ENCODE measurements at places on chromosomes 7 and 10.

DNA sequence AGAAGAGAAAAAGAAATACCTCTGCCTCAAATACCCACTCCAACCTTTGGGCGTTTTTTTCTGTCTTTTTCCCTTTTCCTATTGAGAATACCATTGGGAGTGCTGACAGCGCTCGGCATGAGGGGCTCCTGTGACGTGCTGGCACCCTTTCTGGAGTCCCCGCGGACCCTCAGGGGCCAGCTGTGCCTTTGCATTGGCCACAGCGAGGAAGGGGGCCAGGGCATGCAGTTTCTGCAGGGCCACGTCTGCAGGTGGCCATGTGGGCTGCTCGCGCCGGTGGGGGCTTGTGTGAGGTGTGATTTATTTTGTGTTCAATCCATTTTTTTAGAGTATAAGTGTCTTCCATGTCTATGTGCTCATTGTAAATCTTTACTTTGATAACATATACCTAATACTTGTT lies 57.4 kb downstream of the INPP5A start:
- DNase-seq: no peak

- no peak for DNase-seq
These were observed 170.3 kb upstream of the FAM171A1 start for GRCh38 chr10:15541376-15541775.

- DNase-seq: no peak
These were observed 13.9 kb upstream of the NKX6-2 start for GRCh38 chr10:132799865-132800264.

DNA sequence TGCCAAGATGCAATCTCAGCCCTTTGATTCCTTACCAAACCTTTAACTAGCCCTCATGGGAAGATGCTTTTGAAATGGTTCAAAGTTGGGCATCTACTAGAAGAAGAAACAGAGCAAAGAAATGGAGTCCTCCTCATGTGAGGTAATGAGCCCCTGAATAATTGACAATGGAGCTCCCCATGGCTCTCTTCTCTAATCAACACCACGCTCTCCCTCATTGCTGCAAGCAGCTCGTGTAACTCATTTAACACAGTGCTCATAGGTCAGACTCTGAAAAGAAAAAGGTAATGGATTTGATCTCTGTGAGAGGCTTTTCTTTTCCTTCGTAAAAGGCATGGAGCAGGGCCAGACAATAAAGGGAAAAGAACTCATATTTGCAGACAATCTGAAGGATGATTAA lies 312.8 kb downstream of the PHTF2 start:
- DNase-seq: peak; percentile 86

- DNase-seq: no peak
These were observed 31.7 kb downstream of the AP5Z1 start for GRCh38 chr7:4806983-4807597.

DNA sequence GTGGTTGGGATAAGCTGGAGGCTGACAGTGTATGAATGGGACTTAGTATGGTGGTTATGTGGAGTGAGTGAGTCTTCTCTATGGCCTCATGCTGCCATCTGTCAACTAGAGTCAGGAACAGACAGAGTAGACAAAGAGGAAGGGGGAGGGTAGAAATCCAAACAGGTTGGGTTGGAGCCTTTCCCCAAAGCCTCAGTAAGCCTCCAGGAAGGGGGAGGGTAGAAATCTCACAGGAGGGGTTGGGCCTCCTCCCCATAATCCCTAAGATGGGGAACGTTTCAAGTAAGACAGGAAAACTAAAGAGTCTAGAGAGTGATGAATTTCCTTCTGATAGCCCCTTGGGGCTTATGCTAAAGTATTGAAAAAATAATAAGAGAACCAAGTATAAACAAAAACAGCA lies 2.0 kb upstream of the AKR1B15 start:
- DNase-seq: peak; percentile 27

DNA sequence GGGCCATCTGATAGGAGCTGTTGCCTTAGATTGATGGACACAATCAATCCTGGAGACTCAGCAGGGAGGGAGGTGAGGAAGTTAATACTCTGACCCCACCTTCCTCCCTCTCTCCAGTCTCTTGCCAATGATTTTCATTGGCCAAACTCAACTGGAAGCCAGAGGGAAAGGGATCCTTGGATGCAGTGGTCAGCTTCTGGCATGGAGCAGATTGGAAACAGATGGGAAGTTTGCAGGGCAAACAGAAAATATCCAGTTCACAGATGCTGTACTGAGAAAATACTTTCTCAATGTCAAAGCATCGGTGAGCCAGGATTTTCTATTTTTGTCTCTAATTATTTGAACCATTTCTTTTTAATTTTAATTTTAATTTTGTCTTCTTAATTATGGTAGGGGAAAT lies 170.8 kb downstream of the BBS9 start:
- no peak for DNase-seq

DNA sequence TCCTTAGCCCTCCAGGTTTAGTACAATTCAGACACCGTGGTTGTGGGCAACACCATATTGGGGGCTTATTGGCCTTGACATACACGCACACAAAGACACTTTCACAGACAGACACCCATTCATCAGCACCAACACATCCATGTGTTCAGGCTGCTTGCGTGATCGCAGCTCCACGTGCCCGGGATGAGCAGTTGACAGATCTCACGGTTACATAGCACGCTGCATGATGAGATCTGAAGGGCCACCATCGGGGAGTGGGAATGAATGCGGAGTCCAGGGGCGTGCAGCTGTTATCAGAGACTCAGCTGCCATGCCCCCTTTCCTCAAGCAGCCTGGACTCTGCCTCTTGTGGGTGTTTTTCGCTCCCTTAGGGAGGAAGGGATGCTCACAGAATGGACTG lies 285.2 kb downstream of the USP6NL start:
- no peak for DNase-seq

GRCh38 chr10:110613341-110613995 lies 30.7 kb upstream of the RBM20 start:
- no peak for DNase-seq

GRCh38 chr7:78345979-78346378 lies 547.4 kb downstream of the PHTF2 start:
- peak; percentile 23 for DNase-seq

GRCh38 chr10:5943536-5943935 lies 33.8 kb downstream of the IL15RA start:
- DNase-seq: peak; percentile 14

- no peak for DNase-seq
These were observed 588.6 kb downstream of the DNAJB9 start for GRCh38 chr7:109158246-109158645.

DNA sequence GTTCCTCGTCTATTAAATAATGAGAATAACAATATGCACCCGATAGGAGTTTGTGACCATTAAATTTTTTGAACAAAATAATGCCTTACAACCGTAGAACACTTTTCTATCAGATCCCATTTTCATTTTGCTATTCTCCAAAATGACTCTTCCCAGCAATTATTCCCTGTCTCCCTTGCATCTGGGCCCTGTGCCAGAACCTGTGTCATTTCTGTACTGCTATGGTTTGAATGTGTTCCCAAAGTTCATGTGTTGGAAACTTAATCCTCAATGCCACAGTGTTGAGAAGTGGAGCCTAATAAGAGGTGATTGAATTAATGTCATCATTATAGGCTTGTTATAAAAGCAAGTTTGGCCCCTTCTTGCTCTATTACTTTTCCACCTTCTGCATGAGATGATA lies 33.2 kb upstream of the SMNDC1 start:
- peak; percentile 6 for DNase-seq

DNA sequence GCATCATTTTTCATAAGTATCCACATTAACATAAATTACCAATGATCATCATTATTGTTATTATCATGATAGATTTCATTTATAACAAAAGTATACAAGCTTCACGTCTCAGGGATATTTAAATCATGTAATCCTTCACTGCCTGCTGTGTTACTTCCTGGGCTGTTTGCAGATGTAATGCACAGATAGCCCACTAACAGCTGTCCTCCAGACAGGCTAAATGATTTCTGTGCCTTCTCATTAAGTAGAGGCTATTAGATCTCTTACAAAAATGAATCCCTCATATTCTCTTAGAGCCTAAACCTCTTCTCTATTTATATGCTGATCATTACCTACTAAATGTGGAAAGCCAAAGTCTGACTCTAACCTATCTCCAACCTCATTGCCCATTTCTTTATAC lies 9.3 kb downstream of the PCLO start:
- peak; percentile 60 for DNase-seq

GRCh38 chr10:45308707-45309106 lies 6.7 kb downstream of the OR13A1 start:
- DNase-seq: no peak

DNA sequence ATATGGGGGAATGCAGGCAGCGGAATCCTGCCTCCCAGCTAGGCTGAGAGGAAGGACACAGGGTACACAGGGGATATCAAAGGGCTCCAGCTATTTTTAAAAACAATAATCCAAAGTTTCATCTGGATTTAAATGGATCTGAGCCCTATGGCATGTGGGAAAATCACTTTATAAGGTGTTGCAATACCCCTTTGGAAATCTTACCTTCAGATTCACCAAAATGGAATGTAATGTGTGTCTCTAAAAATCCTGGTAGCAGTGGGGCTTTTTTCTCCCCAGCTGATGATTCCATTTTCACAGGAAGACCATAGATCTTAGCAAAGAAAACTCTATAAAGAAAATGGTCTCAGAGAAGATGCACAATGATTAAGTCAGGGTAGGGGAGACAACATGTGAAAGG lies 722.2 kb downstream of the PARD3 start:
- no peak for DNase-seq

DNA sequence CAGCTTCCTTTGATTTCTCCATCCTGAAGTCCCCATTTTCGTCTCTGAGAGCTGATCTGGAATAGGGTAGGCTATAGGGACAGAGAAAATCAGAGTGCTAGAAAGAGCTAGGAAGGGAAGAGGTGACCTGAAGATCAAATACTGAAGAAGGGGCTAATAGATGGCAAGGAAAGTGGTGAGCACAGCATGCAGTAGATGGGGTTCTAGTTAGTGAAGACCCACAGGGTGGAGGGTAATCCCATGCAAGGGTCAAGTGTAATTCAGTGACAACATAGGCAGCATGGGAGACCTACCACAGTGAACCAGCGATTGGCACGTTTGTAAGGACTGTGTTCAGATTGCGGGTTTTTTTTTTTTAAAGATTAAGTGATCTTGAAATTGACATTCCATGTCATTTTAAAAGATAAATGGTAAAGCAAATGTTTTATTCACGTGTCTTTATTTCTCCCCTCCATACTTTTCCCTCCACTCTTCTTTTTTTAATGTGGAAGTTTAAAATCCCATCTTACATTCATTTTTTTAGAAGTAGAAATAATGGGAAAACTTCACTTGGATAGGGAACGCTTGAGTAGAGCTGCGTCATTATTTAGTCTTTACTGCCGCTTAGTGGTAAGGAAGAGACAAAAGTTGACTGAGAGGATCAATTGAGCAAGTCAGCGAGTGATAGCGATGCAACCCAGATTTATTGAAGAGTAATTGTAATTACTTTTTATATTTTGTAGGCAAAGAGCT lies 21.0 kb upstream of the ABI1 start:
- DNase-seq: peak; percentile 68

DNA sequence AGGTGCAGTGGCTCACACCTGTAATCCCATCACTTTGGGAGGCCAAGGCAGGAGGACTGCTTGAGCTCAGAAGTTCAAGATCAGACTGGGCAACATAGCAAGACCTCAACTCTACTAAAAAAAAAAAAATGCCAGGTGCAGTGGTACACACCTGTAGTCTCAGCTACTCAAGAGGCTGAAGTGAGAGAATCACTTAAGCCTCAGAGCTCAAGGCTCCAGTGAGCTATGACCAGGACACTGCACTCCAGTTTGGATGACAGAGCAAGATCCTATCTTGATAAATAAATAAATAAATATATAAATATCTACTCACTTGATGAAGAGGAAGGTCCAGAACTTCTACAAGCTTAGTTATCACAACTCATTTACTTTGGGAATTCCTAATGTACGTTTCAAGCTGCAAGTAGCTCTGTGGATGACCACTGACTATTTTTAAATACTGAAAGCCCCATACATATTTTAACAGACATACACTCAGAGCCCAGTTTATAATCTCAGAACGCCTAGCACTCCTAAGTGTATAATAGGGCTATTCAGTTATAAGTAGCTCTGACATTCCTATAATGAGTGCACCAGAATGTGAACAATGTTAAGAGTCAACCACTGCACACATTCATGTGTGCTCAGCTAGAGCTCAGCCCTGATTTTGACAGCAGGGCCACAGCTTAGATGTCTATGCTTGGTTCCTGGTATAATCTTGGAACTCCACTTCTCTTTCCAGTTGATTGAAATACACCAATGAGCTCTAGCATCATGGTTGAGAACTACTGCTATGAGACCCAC lies 119.1 kb downstream of the CUBN start:
- DNase-seq: no peak

GRCh38 chr7:16079723-16080122 lies 341.6 kb downstream of the CRPPA start:
- DNase-seq: no peak

DNA sequence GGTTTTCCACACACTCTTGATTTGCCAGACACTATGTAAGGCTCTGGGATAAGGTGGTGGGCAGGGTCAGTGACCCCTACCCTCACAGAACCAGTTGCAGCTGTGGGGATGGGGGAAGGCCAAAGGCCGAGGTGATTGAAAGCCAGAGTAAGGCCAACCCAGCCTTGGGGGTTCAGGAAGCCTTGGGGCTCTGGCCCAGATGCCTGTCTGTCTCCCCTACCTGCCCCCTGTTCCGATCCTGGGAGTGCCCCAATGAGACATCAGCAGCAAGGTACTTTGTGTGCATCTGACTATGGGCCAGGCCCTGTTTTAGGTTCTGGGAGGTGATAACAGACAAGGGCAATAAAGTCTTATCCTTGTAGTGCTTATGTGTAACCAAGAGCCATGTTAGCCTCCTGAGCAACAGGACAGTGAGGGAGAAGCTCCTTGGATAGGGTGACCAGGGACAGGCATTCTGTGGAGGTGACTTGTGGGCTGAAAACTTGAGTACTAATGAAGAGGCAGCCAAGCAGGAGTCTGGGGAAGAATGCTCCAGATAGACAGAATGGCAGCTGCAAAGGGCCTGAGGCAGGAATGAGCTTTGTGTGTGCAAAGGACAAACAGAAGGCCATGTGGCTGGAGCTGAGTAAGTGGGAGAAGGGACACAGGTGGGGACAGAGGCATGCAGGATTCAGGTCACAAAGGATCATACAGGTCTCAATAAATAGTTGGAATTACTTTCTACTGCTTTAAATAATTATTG lies 35.4 kb downstream of the TSPAN14 start:
- DNase-seq: no peak

- no peak for DNase-seq
These were observed 15.1 kb upstream of the SVIL start for GRCh38 chr10:29649561-29650551.

DNA sequence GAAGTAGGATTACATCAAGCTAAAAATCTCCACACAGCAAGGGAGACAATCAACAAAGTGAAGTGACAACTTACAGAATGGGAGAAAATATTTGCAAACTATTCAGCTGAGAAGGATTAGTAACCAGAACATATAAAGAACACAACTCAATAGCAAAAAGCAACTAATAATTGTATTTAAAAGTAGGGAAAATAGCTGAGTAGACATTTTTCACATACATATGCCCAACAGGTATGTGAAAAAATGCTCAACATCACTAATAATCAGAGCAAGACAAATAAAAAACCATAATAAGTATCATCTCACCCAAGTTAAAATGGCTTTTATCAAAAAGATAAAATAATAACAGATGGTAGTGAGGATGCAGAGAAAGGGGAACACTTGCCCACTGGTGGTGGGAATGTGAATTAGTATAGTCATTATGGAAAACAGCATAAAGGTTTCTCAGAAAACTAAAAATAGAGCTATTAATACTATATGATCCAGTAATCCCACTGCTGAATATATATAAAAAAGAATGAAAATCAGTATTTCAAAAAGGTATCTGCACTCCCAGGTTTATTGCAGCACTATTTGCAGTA lies 784.5 kb upstream of the C7orf33 start:
- no peak for DNase-seq

- DNase-seq: no peak
These were observed 53.9 kb upstream of the SEPHS1 start for GRCh38 chr10:13402021-13402420.

Measured in NCI-H69 (cell line).